NCI-H1930 (cell line): ENCODE measurements at places on chromosomes 12 and 14.
A peak's percentile ranks its signal among the peaks of the same experiment; 100 is the strongest.

DNA sequence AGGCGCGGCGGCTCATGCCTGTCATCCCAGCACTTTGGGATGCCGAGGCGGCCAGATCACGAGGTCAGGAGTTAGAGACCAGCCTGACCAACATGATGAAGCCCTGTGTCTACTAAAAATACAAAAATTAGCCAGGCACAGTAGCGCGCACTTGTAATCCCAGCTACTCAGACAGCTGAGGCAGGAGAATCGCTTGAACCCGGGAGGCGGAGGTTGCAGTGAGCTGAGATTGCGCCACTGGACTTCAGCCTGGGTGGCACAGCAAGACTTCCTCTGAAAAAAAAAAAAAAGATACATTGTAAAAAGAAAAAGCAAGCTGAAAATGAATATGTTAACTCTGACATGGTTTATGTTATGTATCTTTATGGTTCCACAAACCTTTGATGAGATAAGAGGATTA is 33.6 kb downstream of the RPGRIP1 start:
- DNase-seq = no peak

- DNase-seq = no peak
These were observed 101.9 kb downstream of the DACT1 start for GRCh38 chr14:58739674-58740073.

DNA sequence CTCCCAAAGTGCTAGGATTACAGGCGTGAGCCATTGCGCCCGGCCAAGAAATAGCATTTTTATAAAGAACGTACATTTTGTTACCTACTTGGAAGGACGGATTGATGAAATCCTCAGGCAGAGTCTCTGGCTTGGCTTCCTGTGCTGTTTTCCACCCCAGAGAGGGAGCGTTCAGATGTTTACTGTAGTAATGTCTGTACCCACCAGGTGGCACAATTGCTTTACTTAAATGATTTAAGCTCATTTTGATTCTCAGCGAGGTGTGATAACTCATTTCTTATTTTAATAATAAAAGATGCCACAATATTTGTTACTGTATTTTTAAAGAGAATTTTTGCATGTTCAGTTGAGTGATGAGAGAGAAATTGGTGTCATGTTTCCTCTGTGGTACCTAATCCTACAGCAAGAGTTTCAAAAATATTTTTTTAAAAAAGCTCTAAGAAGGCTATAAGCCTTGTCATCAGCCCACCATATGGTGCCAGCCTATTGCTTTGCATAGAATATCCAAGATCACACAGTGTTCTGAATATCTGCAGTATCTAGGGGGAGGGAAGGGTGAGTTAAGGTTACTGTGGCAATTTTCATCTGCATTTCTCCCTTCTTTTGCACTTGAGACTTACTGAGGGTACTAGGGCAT is 82.6 kb upstream of the TRAF3 start:
- peak; percentile 40 for DNase-seq

DNA sequence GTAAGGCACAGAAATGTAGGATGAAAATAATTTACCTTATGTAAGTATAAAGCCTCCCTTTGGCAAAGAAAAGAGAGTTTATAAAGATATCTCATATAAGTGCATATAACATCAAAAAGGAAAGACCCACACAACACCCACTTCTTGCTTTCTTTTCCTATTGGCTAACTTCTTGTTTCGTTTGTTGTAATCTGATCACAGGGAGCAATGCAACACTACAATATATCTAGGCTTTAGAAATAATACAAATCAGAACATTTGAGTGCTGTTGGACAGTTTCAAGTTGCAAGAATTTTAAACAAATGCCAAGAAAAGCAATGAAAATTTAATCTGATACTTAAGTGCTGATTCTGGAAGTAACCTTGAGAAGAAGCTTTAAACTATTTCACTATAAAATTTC is 1.3 kb downstream of the FGD6 start:
- DNase-seq = no peak

DNA sequence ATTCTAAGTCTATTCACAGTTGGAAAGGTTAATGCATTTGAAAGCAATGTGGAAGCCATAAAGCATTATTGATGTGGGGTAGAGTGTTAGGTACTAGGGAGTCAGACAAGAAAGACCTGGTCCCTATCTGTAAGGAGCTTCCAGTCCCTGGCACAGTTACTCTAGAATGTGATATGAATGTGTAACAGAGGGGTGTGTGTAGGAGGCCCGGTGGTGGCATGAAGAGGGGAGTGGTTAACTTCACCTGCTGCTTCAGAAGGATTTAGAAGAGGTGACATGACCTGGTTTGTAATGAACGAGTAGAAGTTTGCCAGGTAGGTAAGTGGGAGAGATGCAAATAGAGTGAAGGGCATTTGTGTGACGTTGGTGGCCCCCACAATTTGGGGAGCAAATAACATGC is 15.1 kb upstream of the GALNT6 start:
- DNase-seq = no peak

DNA sequence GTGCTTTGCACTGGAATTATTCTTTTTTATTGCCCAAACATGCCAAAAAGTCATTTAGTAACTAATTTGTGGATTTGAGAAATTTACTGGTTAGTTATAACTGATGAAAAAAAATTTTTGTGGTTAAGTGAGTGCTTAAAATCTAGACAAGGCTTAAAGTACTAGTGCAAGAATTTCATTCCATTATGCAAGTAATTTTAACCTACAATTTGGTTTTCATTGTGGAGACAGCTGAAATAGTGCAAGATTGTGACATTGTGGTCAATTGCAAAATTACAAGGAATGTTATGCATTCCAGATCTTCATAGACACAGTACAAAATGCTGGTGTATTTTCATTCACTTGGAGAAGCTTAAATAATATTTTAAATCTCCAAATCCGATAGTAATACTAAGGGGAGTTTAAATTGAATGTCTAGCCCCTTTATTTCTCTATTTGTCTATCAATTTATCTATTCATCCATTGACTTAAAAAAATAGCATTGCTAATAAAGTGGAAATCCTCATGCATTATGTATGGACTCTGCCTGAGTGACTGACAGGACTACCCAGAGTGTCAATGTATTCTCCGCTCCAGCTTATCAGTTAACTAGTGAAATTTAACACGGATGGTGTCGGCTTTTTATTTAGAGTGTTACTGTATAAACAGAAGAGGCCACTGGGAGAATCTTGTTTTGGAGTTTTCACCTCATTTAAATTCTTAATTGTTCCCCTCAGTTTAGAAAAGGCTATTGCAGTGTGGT is 125.9 kb downstream of the ALX1 start:
- no peak for DNase-seq
